Activated CD4-positive, alpha-beta memory T cell treated with anti-CD3 and anti-CD28 coated beads for 36 hours (primary cell): ENCODE measurements at places on chromosomes 5 and 9. TPM values are rescaled to one million over a fixed set of nuclear protein-coding genes. Genes with fewer than 3 reads are reported as not detected.

Gene GRK6
- 177 TPM for total RNA-seq

Gene GFI1B
- not detected for total RNA-seq

Gene BARX1
- 0.43 TPM for total RNA-seq

Gene SPATA31A5
- total RNA-seq, result not detected

Gene IL11RA
- total RNA-seq, result 19.3 TPM

Gene RIMOC1
- total RNA-seq, result 25.8 TPM

Gene KCNN2
- total RNA-seq, result not detected

Gene PFDN1
- total RNA-seq, result 50.1 TPM

Gene MEGF10
- not detected for total RNA-seq

Gene DDX4
- not detected for total RNA-seq

Gene CNTLN
- 0.36 TPM for total RNA-seq

Gene OR1J2
- not detected for total RNA-seq

Gene PCDHGC4
- total RNA-seq, result not detected

Gene KIF12
- total RNA-seq, result not detected

Gene CER1
- not detected for total RNA-seq

Gene LTC4S
- total RNA-seq, result 0.48 TPM

Gene C9orf153
- 0.26 TPM for total RNA-seq

Gene GPR150
- total RNA-seq, result 0.82 TPM

Gene OLFML2A
- total RNA-seq, result not detected

Gene SPINK13
- total RNA-seq, result not detected
